ENCODE measurements at places on chromosomes 12 and 14. TPM values are rescaled to one million over a fixed set of nuclear protein-coding genes. Genes with fewer than 3 reads are reported as not detected.
A peak's percentile ranks its signal among the peaks of the same experiment; 100 is the strongest.

DNA sequence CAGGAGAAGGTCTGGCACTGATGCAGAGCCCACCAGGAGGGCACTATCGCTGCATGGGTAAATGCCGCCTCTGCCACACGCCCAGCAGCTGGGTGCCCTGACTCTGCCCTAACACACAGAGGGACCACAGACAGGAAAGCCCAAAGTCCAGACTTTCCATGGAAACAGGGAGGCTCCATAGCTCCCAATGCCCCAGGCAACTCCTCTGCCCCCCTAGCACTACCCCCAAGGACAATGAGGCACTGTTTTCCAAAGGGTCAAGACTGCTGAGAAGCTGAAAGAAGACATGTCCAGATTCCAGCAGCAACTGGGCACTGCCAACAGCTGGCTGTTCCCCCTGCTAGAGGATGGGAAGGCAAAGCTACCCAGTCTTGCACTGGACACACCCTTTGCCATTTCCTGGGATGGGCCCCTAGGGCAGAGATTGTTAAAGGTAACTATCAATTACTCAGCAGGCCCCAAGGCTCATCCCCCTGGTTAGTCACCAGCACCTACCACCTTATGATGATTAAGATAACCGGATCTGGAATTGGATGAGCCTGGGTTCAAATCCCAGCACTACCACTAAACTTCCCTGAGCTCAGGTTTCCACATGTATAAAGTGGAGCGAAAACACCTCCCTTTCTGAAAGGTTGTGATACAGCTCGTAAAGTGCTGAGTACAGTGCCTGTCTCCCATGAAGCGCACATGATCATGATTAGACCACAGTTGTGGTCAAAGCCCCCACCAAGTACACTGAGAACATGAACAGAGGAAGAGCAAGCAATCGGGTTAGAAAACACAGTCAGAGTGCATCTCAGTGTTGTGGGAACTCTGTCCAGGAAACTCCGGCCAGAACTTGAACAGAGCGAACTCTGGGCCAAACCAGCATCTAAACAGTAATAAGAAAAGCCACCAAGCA is 3.3 kb downstream of the PXN start:
- H3K27ac ChIP-seq, result peak overlapping the region; percentile 91
- H3K4me3 ChIP-seq, result peak overlapping the region; percentile 76
- peaks cover 55% of the 10 kb centered on the region for H3K4me1 ChIP-seq
- no peaks in the 10 kb centered on the region for H3K27me3 ChIP-seq

DNA sequence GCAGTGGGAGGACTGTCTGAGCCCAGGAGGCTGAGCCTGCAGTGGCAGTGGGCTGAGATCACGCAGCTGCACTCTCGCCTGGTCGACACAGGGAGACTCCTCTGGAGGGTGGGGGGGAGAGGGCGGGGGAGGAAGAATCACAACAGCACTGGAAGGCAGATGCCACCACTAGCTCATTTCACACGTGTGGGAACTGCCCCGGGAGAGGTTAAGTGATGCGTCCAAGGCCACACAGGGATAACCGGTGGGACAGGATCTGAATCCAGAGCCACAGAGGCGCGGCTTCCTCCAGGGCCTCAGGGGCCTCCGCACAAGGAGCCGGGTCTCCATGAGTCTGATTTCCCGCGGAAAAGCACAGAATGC is 20.8 kb downstream of the STX2 start:
- peaks cover 19% of the 10 kb centered on the region for H3K36me3 ChIP-seq
- DNase-seq, result no peak
- no peaks in the 10 kb centered on the region for H3K4me1 ChIP-seq
- H3K4me3 ChIP-seq, result peak overlapping the region; percentile 80
- no peaks in the 10 kb centered on the region for H3K27me3 ChIP-seq

GRCh38 chr14:65462411-65462810 is 49.9 kb downstream of the FUT8 start:
- DNase-seq, result no peak
- no peaks in the 10 kb centered on the region for H3K27me3 ChIP-seq
- H3K27ac ChIP-seq, result no peak overlapping the region
- no peak overlapping the region for H3K4me3 ChIP-seq

- H3K36me3 ChIP-seq, result no peaks in the 10 kb centered on the region
- no peaks in the 10 kb centered on the region for H3K4me1 ChIP-seq
- no peak overlapping the region for H3K27ac ChIP-seq
- DNase-seq, result no peak
- H3K27me3 ChIP-seq, result no peaks in the 10 kb centered on the region
- H3K4me3 ChIP-seq, result no peak overlapping the region
Measured at GRCh38 chr14:71907793-71908515, 24.3 kb upstream of the RGS6 start.

The TAS2R42 gene
- not detected for total RNA-seq

DNA sequence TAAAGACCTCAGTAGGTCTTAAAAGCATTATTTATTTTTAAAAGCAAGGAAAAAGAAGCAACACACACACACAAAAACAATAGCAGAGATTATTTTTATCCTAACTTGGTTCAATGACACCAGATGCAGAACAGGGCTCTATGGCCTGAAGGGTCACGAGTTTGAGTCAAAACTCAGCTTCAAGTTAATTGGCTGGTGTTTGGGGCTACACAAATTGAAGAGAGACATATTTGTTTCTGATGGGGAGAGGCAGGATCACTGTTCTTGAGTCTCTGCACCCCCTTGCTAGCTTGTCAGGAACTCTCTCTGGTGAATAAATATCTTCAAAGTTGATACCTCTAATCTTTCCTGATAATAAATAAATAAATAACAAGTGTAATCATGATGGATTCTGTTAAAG is 466.1 kb downstream of the PRKD1 start:
- H3K4me1 ChIP-seq, result no peaks in the 10 kb centered on the region
- H3K4me3 ChIP-seq, result no peak overlapping the region
- no peak for DNase-seq

The ACSS3 gene
- not detected for total RNA-seq

DNA sequence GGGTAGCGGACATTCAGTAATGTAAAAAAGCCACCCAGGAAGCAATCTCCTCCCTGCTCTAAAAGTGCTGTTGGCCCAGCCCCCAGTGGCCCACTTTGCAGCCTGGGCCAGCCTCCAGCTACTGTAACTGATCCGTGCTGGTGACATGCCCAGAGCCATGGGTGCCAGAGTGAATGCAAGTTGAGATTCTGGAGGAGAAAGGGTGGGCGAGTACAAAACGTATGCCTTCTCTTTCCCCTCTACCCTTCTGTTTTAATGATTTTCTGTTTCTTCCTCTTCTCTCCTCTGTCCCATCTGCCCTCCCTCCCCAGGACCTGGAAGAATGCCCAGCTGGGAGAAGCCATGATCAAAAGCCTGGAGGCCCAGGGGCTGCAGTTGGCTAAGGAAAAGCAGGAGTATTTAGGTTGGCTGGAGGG is 16.9 kb downstream of the PLEKHD1 start:
- no peak for DNase-seq
- no peaks in the 10 kb centered on the region for H3K36me3 ChIP-seq
- no peak overlapping the region for H3K27ac ChIP-seq
- H3K4me1 ChIP-seq, result no peaks in the 10 kb centered on the region
- H3K27me3 ChIP-seq, result no peaks in the 10 kb centered on the region

DNA sequence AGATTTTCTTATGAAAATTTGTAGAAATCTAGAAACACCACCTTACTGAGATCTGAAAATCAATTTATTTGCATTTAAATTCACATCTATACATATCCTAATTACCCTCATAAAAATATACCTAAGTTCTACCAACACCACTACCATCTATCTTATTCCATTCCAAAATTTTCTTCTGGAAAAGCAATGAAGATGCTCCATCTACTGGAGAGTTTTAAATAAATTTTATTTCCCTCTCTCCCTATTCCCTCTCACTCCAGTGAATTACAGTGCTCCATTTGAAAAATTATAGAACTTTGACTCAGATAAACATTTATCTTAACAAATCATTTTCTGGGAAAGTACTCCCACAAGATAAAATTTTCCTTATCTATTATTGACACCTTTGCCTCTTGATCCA is 2.3 kb upstream of the C14orf39 start:
- H3K27me3 ChIP-seq, result peaks cover 17% of the 10 kb centered on the region
- no peak for DNase-seq
- no peaks in the 10 kb centered on the region for H3K4me1 ChIP-seq
- no peaks in the 10 kb centered on the region for H3K36me3 ChIP-seq
- H3K27ac ChIP-seq, result no peak overlapping the region
- H3K4me3 ChIP-seq, result no peak overlapping the region

GRCh38 chr12:118046430-118046829 is 14.5 kb downstream of the WSB2 start:
- no peak for DNase-seq
- no peaks in the 10 kb centered on the region for H3K27me3 ChIP-seq
- no peak overlapping the region for H3K27ac ChIP-seq
- peaks cover 3% of the 10 kb centered on the region for H3K36me3 ChIP-seq
- H3K4me3 ChIP-seq, result no peak overlapping the region

DNA sequence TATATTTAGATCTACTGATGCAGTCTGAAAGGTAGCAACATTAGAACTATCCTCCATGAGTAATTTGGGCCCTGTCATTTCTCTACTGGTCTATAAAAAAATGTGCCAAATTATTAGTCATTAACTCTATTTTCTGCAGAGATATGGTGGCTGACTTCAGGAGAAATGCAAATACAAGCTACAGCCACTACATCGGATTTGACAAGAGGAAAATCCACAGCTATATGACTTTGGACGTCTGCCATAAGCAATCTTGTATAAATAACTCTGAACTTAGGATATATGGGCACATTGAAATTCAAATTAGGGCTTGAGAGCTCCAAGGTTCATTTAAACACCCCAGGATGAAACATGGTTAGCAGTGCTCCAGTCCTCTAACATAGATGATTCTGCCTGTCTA is 983.0 kb upstream of the LRFN5 start:
- no peak overlapping the region for H3K4me3 ChIP-seq
- no peak for DNase-seq
- H3K27me3 ChIP-seq, result no peaks in the 10 kb centered on the region
- H3K27ac ChIP-seq, result no peak overlapping the region
- H3K36me3 ChIP-seq, result no peaks in the 10 kb centered on the region

GRCh38 chr12:94670075-94670474 is 19.7 kb upstream of the TMCC3 start:
- H3K4me1 ChIP-seq, result no peaks in the 10 kb centered on the region
- no peaks in the 10 kb centered on the region for H3K36me3 ChIP-seq
- H3K4me3 ChIP-seq, result no peak overlapping the region
- DNase-seq, result no peak

GRCh38 chr12:130658145-130658911 is 57.8 kb downstream of the RIMBP2 start:
- H3K36me3 ChIP-seq, result no peaks in the 10 kb centered on the region
- no peak for DNase-seq

GRCh38 chr12:16019136-16019535 is 108.0 kb downstream of the DERA start:
- no peak overlapping the region for H3K4me3 ChIP-seq
- H3K4me1 ChIP-seq, result no peaks in the 10 kb centered on the region
- H3K27me3 ChIP-seq, result no peaks in the 10 kb centered on the region
- H3K27ac ChIP-seq, result no peak overlapping the region

- no peak overlapping the region for H3K27ac ChIP-seq
- no peaks in the 10 kb centered on the region for H3K27me3 ChIP-seq
- no peak for DNase-seq
- H3K4me3 ChIP-seq, result no peak overlapping the region
- peaks cover 62% of the 10 kb centered on the region for H3K36me3 ChIP-seq
Measured at GRCh38 chr12:105209091-105209490, 26.9 kb downstream of the APPL2 start.

DNA sequence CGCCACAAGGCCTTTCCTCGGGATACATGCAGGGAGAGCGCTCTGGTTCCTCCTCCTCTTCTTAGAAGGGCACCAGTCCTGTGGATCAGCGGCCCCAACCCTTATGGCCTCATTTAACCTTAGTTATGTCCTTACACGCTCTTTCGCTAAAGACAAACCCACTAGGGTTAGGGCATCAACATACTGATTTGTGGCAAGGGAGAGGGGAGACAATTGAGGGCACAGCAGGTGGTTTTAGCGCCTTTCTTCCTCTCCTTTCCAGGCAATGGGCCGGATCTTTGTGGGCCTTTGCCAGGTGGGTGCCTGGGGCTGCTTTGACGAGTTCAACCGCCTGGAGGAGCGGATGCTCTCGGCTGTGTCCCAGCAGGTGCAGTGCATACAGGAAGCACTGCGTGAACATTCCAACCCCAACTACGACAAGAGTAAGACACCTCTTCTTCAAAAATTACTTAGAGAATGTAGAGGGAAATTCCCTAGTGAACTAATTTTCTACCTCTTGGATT is 43.6 kb downstream of the DYNC1H1 start:
- no peaks in the 10 kb centered on the region for H3K4me1 ChIP-seq
- H3K27ac ChIP-seq, result no peak overlapping the region
- no peak overlapping the region for H3K4me3 ChIP-seq

DNA sequence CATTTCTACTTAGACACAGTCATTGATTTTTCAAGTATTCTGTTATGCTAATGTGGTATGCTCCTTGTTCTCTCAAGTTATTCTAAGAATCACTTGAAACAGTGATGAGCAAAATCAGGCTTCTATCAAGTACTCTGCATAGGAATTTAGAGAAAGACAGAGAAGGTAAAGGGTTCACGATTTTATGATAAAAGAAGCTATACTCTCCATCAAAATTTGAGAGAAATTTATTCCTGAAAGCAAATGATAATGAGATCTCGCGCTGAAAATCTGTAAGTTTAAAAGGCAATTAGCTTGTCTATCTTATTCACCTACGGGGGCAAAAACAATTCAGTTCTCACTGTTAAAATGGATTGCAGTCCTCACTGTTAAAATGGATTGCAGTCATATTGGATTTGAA is 1404.3 kb upstream of the FLRT2 start:
- H3K27me3 ChIP-seq, result no peaks in the 10 kb centered on the region
- no peaks in the 10 kb centered on the region for H3K4me1 ChIP-seq
- DNase-seq, result no peak
- H3K27ac ChIP-seq, result no peak overlapping the region
- H3K36me3 ChIP-seq, result no peaks in the 10 kb centered on the region

- no peak for DNase-seq
- no peak overlapping the region for H3K4me3 ChIP-seq
- no peaks in the 10 kb centered on the region for H3K36me3 ChIP-seq
- H3K4me1 ChIP-seq, result no peaks in the 10 kb centered on the region
- no peak overlapping the region for H3K27ac ChIP-seq
Measured at GRCh38 chr12:51847643-51848325, 734 bp downstream of the FIGNL2 start.

DNA sequence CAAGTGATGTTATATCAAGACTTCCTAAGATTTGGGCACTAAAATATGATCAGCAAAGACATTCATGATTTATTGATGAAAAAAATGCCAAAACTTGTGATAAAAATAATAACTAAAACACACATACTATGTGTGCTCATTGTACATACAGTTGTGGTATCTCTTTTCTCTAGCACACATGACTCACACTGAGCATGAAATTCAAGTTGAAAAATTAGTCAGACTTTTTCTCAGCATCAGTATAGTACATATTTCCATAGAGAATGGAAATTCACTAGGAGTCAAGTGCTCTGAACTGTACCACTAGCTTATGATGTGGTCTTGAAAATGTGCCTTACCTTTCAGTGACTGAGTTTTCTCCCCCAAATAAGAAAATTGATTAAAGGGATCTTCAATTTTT is 471.8 kb upstream of the FLRT2 start:
- H3K36me3 ChIP-seq, result no peaks in the 10 kb centered on the region
- no peak for DNase-seq
- no peak overlapping the region for H3K4me3 ChIP-seq
